ENCODE measurements at places on chromosomes 13 and 19.

- no peak for DNase-seq
Measured at GRCh38 chr19:4206818-4207484, 22.4 kb upstream of the EBI3 start.

DNA sequence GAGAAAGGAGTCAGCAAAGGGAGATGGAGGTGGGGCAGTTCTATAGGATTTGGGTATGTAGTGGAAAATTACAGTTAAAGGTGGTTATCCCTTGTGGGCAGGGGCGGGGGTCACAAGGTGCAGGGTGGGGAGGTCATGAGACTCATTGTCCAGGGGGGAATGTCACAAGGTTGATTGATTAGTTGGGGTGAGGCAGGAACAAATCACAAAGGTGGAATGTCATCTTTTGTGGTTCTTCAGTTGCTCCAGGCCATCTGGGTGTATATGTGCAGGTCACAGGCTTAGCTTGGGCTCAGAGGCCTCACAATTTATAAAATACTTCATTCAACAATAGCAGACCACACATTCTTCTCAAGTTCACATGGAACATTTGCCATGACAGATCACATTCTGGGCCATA is 109.6 kb downstream of the ATP11A start:
- DNase-seq: no peak

GRCh38 chr13:102983496-102983895 is 82.7 kb downstream of the SLC10A2 start:
- no peak for DNase-seq

DNA sequence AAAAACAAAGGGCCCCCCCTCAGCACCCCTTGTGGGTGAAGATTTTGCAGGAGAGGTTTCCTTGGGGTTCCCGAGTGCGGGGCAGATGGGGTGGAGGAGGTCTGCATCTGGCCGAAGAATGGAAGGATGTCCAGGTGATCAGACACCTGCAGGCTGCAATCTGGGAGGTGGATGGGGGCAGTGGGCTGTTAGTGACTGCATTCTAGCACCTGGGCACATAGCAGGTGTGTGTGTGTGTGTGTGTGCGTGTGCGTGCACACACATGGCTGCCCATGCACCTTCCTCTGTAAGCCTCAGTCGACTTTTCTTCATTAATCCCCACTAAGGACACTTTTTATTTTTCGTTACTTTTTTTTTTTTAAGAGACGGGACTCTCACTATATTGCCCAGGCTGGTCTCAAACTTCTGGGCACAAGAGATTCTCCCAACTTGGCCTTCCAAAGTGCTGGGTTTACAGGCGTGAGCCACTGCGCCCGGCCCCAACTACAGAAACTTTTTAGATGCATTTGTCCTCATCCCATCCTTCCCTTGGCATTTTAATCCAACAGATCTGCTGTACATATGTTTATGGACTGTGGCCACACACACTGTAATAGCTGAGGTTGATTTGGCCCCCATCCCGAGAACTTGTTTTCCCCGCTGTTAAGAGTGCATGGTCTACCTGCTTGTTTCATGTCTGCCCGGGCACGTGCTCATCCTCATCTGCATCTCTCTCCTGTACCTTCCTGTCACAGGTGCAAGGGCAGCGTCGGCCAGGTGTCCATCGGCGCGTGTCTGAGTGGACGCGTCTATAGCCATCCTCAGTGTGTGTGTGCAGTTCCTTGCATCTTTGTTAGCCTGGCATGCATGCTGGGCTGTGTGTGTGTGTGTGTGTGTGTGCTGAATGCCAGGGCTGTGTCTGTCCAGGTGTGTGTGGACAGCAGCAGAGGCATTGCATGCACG is 731 bp downstream of the MAG start:
- no peak for DNase-seq

DNA sequence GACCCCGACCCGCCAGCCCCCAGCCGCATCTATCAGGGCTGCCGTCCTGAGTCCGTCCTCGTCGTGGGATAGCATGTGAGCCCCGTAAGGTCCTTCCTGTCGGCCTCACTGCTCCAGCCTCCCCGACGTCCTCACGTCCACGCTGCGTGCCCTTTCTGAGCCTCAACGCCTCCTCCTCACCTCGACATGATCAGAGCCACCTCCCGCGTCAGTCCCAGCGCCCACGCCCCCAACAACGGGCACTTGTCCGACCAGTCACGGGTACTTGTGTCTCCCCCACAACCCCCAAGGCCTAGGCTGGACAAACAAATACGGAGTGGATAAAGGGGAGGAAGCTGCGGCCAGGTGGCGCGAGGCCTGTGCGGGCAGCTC is 665 bp downstream of the ZNF497 start:
- DNase-seq: peak; percentile 70

DNA sequence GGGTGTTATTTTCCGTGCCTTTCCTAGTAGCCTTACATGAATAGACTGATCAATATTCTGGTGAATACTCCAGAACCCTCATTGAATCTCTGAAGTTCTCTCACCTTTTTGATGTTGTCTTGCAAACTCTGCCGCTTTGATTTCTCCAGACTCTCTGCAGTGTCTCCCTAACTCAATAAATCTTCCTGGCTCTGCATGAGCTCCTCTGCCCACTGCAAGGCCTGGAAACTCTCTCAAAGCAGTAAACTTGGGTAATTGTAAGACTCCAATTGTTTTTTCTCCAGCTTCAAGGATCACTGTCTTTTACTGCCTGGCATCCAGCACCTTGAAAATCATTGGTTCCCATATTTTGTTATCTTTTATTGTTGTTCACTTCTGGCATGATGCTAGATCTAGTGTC is 198.4 kb downstream of the GPC5 start:
- no peak for DNase-seq

DNA sequence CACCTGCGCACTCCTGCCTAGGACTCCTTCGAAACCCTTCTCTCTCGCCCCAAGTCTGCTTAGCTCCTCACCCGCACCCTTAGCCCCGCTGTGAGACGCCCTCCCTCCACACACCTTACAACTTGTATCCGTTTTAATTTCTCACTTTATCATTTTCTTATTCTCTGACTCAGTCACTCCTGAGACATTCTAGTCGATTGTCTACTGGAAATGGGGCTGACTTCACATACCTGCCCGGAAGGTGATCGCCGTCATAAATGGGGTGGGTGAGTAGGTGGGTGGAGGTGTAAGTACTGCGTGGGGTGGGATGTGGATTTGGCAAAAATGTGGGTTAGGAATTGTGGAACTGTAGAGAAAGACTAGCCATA is 714 bp downstream of the NDFIP2 start:
- peak; percentile 66 for DNase-seq

DNA sequence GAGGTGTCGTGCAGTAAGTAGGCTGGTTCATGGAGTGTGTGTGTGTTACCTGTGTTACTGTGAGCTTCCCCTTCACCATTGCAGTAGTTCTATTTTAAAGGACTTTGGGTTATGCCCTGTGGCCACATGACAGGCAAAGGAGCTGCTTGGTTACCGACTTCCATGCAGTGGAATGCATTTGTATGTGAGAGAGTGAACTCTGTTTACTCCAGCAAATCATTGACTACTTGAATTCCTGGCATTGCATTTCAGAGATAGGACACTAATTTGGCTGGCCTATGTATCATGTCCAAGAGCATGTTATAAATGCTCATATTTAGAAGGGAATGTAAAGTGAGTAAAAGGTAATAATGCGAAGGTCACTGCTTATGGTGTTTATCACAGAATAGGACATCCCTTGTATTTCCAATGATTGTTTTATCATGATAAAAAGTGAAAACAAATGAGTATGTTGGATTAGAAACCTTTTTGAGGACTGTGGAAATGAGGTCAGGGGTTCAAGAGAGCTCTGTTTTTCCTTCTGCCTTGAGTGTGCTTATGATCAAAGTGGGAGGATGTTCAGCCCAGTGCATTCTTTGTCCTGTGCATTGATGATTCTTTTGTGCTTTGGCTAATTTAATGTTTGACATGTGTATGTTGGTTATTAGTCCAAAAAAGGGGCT is 156.5 kb downstream of the LMO7 start:
- no peak for DNase-seq

GRCh38 chr19:3978145-3978544 is 7.1 kb downstream of the EEF2 start:
- no peak for DNase-seq
